ENCODE measurements at places on chromosomes 4 and X. TPM values are rescaled to one million over a fixed set of nuclear protein-coding genes. Genes with fewer than 3 reads are reported as not detected.

The FAM53A gene
- 1.5 TPM for total RNA-seq

The PSAPL1 gene
- not detected for total RNA-seq

DNA sequence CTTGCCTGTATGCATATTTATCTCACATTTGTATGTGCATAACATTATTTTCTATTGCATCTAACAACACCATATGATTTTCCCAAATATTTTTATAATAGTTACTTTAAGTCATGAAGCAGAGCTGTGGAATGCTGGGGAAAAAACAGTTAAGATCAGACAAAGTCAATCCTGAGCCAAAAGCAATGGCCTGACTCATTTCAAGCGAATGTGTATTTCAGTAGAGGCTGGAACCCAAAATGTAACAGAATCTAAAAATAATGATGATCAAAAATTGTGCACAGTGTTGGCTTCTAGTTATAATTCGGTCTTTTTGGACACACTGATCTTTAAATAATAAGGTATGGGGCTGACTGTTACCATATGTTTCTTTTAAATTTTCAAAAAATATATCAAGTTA, 516.2 kb upstream of the ADGRL3 start:
- DNase-seq, result no peak

- DNase-seq, result no peak
These were observed 144.8 kb downstream of the NWD2 start for GRCh38 chr4:37389366-37389765.

GRCh38 chrX:110924871-110925270, 129.3 kb upstream of the CHRDL1 start:
- DNase-seq, result no peak

- DNase-seq, result no peak
These were observed 779.3 kb downstream of the ARAP2 start for GRCh38 chr4:35464964-35465528.

Data from OCI-LY7 (cell line).